Neuronal stem cell (in vitro differentiated cells): ENCODE measurements at places on chromosomes 16 and 17.

DNA sequence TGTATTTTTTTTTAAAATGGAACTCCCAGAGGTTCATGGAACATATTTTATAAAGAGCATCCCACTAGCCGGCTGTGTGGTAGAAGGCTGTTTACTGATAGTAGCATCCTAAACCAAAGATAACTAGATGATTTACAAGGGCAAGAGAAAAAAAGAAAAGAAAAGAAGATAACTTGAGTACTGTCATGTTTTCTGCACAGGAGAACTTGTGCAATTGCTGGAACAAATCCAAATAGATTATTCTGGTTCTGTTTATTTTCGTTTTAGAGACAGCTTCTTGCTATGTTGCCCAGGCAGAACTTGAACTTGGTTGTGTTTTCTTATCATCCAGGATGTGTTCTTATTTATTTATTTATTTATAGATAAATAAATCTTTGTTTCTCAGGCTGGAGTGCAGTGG is 20.9 kb upstream of the PPM1D start:
- H3K36me3 ChIP-seq: no peaks in the 10 kb centered on the region
- no peaks in the 10 kb centered on the region for H3K27me3 ChIP-seq
- H3K4me3 ChIP-seq: no peak overlapping the region
- no peak overlapping the region for H3K27ac ChIP-seq
- peaks cover 3% of the 10 kb centered on the region for H3K4me1 ChIP-seq

GRCh38 chr17:42566215-42566882 is 551 bp upstream of the MLX start:
- peak overlapping the region; percentile 60 for H3K27ac ChIP-seq
- H3K4me3 ChIP-seq: peak overlapping the region; percentile 97
- H3K4me1 ChIP-seq: peaks cover 15% of the 10 kb centered on the region
- DNase-seq: no peak

- no peaks in the 10 kb centered on the region for H3K4me1 ChIP-seq
- no peak for DNase-seq
- H3K27me3 ChIP-seq: no peaks in the 10 kb centered on the region
- no peak overlapping the region for H3K4me3 ChIP-seq
- no peaks in the 10 kb centered on the region for H3K36me3 ChIP-seq
These were observed 47.2 kb downstream of the ZFPM1 start for GRCh38 chr16:88500255-88500661.

- H3K36me3 ChIP-seq: no peaks in the 10 kb centered on the region
- H3K4me3 ChIP-seq: peak overlapping the region; percentile 16
- no peaks in the 10 kb centered on the region for H3K27me3 ChIP-seq
- H3K4me1 ChIP-seq: peaks cover 16% of the 10 kb centered on the region
- H3K27ac ChIP-seq: no peak overlapping the region
These were observed 114.4 kb downstream of the SOCS1 start for GRCh38 chr16:11141409-11142260.

DNA sequence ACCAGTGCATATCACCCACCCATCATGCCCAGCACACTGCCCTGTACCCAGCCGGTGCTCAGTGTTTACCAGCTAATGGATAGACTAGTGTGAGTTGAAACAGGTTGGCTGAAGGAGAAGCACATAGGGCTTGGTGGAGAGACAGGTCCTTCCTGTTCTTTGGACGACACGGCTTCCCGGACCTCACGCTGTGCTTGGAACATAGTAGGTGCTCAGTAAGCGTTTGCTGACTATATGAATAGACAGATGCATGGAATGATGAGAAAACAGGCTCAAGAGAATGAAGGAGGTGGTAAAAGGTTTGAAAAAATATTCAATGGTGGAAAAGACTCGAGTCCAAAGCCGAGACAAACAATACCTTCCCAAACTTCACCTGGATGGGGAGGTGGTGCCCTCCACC is 6.8 kb upstream of the FADS6 start:
- no peak for DNase-seq
- H3K36me3 ChIP-seq: no peaks in the 10 kb centered on the region
- H3K4me3 ChIP-seq: no peak overlapping the region
- H3K27ac ChIP-seq: no peak overlapping the region
- H3K4me1 ChIP-seq: no peaks in the 10 kb centered on the region

- DNase-seq: no peak
- no peaks in the 10 kb centered on the region for H3K4me1 ChIP-seq
These were observed at the start of gene EVI2B for GRCh38 chr17:31313982-31314781. EVI2B (minus strand) TSS chr17:31314054; CDS start chr17:31305609, 8,445 bp downstream.

GRCh38 chr16:3612510-3613466 is 1.4 kb upstream of the SLX4 start:
- DNase-seq: no peak
- peaks cover 32% of the 10 kb centered on the region for H3K36me3 ChIP-seq
- peaks cover 8% of the 10 kb centered on the region for H3K4me1 ChIP-seq
- H3K27me3 ChIP-seq: no peaks in the 10 kb centered on the region
- no peak overlapping the region for H3K4me3 ChIP-seq

- DNase-seq: no peak
- H3K4me3 ChIP-seq: no peak overlapping the region
- H3K4me1 ChIP-seq: no peaks in the 10 kb centered on the region
- no peaks in the 10 kb centered on the region for H3K27me3 ChIP-seq
- H3K27ac ChIP-seq: no peak overlapping the region
These were observed 410.8 kb downstream of the CDH11 start for GRCh38 chr16:64711026-64711425.

- H3K36me3 ChIP-seq: no peaks in the 10 kb centered on the region
- H3K4me1 ChIP-seq: peaks cover 6% of the 10 kb centered on the region
- H3K27ac ChIP-seq: no peak overlapping the region
- H3K27me3 ChIP-seq: no peaks in the 10 kb centered on the region
- no peak for DNase-seq
- no peak overlapping the region for H3K4me3 ChIP-seq
These were observed 7.6 kb upstream of the PKMYT1 start for GRCh38 chr16:2987833-2988232.

DNA sequence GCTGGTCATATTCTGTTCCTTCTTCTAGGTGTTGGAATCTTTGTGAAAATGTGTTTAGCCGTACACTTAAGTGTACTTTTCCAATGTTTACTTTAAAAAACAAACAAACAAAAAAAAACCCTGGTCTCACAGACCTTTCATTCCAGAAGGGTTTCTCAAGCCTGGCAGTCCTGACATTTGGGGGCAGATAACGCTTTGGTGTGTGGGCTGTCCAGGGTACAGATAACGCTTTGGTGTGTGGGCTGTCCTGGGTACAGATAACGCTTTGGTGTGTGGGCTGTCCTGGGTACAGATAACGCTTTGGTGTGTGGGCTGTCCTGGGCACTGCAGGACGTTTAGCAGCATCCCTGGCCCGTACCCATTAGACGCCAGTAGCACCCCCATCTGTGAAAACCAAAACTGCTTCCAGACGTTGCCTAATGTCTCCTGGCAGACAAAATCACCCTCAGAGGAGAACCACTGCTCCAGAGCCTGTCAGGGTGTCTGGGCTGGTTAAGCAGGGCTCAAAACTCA is 15.2 kb upstream of the FLCN start:
- DNase-seq: no peak
- H3K36me3 ChIP-seq: peaks cover 25% of the 10 kb centered on the region
- no peak overlapping the region for H3K27ac ChIP-seq
- H3K4me1 ChIP-seq: no peaks in the 10 kb centered on the region

DNA sequence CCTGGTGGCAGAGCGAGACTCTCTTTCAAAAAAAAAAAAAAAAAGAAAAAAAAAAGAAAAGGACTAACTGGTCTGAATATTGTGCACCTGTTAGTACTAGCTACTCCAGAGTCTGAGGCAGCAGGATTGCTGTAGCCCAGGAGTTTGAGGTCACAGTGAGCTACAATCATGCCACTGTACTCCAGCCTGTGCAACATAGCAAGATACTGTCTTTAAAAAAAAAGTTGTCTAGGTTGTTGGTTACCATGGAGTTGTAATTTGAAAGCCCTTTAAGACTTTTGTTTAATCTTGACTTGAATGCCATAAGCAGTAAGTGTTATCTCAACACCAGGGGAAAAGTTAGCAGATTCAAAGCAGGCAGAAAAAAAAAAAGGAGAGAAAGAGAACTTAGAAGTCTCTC is 10.9 kb upstream of the C16orf54 start:
- H3K4me3 ChIP-seq: no peak overlapping the region
- no peaks in the 10 kb centered on the region for H3K27me3 ChIP-seq
- no peak for DNase-seq
- H3K36me3 ChIP-seq: no peaks in the 10 kb centered on the region
- H3K4me1 ChIP-seq: no peaks in the 10 kb centered on the region
- no peak overlapping the region for H3K27ac ChIP-seq

DNA sequence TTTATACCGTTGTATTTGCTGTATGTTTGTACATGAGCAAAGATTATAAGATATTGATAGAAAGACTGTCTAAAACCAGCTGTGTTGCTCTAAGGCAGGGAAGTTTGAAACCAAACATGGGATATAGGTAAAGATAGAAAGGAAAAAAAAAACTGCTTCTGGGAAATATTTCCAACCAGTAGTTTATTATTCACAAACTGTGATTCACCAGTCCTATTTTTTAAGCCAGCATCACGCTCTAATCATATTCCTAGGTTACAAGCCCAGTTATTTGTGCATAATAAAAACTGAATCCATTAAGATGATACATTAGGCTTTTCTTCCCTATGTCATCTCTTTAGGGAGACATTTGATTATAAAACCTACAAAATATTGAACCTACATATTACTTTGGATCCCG is 4.0 kb downstream of the ERN1 start:
- no peak overlapping the region for H3K27ac ChIP-seq
- peaks cover 4% of the 10 kb centered on the region for H3K27me3 ChIP-seq
- no peak overlapping the region for H3K4me3 ChIP-seq
- peaks cover 6% of the 10 kb centered on the region for H3K4me1 ChIP-seq
- H3K36me3 ChIP-seq: no peaks in the 10 kb centered on the region

- no peak for DNase-seq
- H3K27me3 ChIP-seq: no peaks in the 10 kb centered on the region
- H3K4me3 ChIP-seq: no peak overlapping the region
- no peaks in the 10 kb centered on the region for H3K4me1 ChIP-seq
These were observed 5.9 kb downstream of the ANKFN1 start for GRCh38 chr17:56158915-56159825.

- peaks cover 4% of the 10 kb centered on the region for H3K4me1 ChIP-seq
- no peak overlapping the region for H3K27ac ChIP-seq
- no peaks in the 10 kb centered on the region for H3K36me3 ChIP-seq
- DNase-seq: no peak
- H3K4me3 ChIP-seq: no peak overlapping the region
- H3K27me3 ChIP-seq: peaks cover 76% of the 10 kb centered on the region
These were observed 36.5 kb downstream of the HOXB1 start for GRCh38 chr17:48494335-48494734.

GRCh38 chr16:81740169-81740568 is 38.9 kb upstream of the PLCG2 start:
- H3K4me3 ChIP-seq: no peak overlapping the region
- no peaks in the 10 kb centered on the region for H3K27me3 ChIP-seq
- H3K36me3 ChIP-seq: no peaks in the 10 kb centered on the region
- no peak for DNase-seq

- no peaks in the 10 kb centered on the region for H3K4me1 ChIP-seq
- H3K36me3 ChIP-seq: peaks cover 19% of the 10 kb centered on the region
- no peak overlapping the region for H3K4me3 ChIP-seq
- H3K27ac ChIP-seq: no peak overlapping the region
These were observed 151.0 kb upstream of the RBL2 start for GRCh38 chr16:53282975-53283946.

DNA sequence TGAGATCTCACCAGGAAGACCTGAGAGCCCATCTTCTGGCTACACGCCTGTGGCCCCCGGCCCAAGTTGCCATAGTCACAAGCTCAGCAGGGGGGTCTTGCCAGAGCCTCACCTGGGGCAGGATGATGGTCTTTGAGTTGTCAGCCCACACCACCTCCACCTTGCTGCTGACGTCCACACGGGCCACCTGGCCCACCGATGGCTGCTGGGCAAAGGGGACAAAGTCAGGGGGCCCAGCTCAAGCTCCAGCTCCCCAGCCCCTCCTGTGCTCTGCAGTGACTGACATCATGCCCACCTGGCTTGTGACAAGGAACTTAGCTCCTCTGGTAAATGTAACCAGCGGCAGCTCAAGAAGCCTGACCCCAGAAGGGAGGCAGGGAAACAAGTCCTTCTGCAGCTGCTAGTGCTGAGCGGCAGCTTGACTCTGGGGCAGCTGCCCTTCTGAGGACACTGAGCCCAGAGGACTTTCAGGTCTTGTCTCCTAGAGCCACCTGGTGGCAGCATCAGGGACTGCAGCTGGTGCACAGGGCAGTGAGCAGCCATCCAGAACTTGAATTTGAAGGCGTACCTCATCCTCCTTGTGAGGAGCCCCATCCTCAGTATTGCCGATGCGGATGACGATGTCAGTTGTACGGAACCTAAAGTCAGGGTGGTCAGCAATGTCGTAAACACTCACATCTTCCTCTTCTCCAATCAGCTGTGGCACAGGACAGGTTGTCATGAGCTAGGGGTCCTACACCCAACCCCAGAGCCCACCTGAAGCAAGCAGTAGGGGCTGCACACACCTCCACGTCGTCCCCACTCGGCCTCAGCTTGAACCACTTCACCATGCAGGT is 13.5 kb downstream of the SPHK1 start:
- H3K4me3 ChIP-seq: no peak overlapping the region
- peak; percentile 84 for DNase-seq
- H3K4me1 ChIP-seq: no peaks in the 10 kb centered on the region
- peaks cover 72% of the 10 kb centered on the region for H3K36me3 ChIP-seq
- H3K27ac ChIP-seq: no peak overlapping the region

- H3K4me1 ChIP-seq: no peaks in the 10 kb centered on the region
- H3K4me3 ChIP-seq: no peak overlapping the region
- no peak overlapping the region for H3K27ac ChIP-seq
- H3K36me3 ChIP-seq: peaks cover 24% of the 10 kb centered on the region
- no peak for DNase-seq
These were observed 2.4 kb downstream of the MON1B start for GRCh38 chr16:77193377-77193776.

DNA sequence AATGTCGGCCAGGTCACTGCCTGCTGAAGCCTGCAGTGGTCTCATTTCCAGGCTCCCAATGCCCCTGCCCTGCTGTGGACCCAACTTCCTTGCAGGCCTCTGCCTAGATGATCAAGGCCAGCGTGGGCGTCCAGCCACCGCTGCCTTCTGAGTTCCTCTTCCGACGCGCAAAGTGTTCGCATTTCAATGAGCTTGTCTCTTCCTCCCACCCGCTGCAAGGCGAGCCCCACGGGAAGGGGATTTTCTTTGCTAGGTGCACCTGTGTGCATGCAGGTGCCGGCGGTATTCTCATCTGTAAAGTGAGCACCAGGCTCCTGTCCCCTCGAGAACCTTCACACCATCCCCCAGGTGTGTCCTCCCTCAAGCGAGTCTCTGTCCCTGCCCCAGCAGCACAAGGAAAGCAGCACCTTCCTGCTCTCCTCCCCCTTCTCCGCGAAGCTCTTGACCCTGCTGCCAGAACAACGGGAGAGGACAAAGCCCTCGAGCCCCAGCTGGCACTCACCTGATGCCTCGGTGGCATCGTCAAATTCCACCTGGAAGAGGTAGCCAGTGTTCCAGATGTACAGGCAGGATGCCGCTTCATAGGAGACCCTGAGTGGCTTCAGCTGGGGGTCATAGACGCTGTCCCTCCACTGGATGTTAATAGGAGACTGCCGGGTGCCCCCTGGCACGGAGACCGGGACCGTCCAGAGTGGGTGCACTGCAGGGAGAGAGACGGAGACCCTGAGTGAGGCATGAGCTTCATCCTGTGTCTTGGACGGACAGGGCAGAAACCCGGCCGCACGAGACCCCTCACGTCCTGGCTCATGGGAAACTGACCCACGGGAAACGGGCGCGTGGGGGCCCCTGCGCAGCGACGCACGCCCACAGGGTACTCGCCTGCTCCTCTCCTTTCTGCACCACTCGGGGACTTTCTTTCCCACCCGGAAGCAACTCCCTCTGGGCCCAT is 9.8 kb downstream of the CA5A start:
- DNase-seq: no peak
- H3K27me3 ChIP-seq: no peaks in the 10 kb centered on the region
- H3K36me3 ChIP-seq: no peaks in the 10 kb centered on the region
- no peak overlapping the region for H3K4me3 ChIP-seq
- H3K27ac ChIP-seq: no peak overlapping the region
